ENCODE measurements at places on chromosomes 13 and 19. TPM values are rescaled to one million over a fixed set of nuclear protein-coding genes. Genes with fewer than 3 reads are reported as not detected.

DNA sequence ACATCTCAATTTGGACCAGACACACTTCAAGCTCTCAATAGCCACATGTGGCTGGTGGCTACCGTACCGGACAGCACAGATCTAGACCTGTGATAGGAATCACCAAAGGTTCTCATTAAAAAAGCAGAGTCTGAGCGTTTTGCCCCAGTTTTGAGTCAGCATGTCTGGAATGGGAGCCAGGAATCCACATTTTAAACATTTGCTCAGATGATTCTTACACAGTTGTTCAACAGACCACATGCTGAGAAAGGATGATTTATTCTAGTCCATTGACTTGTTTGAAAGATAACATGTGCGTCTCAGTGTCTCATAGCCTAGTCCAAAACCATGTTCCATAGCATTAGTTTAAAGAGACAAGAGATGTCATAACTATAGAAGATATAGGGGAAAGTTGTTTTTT is 53.4 kb downstream of the FLT3 start:
- no peaks in the 10 kb centered on the region for H3K36me3 ChIP-seq
- no peak for DNase-seq
- no peak overlapping the region for H3K4me3 ChIP-seq
- peaks cover 10% of the 10 kb centered on the region for H3K4me1 ChIP-seq
- H3K27me3 ChIP-seq, result peaks cover 26% of the 10 kb centered on the region

The RXFP2 gene
- not detected for polyA plus RNA-seq

The LHFPL6 gene
- polyA plus RNA-seq, result 67.5 TPM

The SPART gene
- polyA plus RNA-seq, result 103 TPM

DNA sequence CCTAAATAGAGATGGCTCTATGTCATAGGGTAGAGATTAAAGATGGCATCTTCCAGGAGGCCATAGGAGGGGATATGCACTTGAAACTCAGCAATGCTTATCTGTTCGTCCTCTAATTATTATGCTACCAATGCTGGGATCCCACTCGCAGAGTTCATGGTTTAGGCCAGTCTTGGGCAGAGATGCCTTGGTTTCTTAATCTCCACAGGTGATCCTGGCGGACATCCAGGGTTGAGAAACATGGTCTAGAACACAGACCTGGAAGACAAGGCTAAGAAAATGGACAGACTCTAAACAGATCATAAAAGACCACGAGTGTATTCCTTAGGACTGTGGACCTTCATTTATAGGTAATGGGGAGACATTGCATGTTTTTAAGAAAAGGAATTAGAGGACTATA is 70.0 kb upstream of the IRS2 start:
- H3K27me3 ChIP-seq, result peaks cover 29% of the 10 kb centered on the region
- H3K27ac ChIP-seq, result no peak overlapping the region
- H3K36me3 ChIP-seq, result no peaks in the 10 kb centered on the region
- H3K4me1 ChIP-seq, result no peaks in the 10 kb centered on the region
- DNase-seq, result no peak
- H3K4me3 ChIP-seq, result no peak overlapping the region

DNA sequence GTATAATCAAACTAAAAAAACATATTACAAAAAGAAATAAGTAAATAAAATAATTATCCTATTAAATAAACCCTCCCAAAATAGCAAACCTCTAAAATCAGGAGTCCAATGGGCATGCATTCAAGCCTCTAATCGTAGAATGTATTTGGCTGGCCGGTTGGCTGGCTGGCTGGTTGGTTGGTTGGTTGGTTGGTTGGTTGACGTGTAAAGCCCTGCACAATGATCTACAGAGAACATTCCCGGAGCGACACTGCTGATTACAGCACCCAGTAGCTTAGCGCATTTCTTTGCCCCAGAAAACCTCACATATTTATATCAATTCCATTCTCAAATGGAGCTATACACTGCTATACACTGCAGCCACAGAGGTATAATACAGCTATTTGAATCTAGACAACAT is 65.6 kb downstream of the SACS start:
- no peak overlapping the region for H3K4me3 ChIP-seq
- H3K27ac ChIP-seq, result no peak overlapping the region
- no peak for DNase-seq

DNA sequence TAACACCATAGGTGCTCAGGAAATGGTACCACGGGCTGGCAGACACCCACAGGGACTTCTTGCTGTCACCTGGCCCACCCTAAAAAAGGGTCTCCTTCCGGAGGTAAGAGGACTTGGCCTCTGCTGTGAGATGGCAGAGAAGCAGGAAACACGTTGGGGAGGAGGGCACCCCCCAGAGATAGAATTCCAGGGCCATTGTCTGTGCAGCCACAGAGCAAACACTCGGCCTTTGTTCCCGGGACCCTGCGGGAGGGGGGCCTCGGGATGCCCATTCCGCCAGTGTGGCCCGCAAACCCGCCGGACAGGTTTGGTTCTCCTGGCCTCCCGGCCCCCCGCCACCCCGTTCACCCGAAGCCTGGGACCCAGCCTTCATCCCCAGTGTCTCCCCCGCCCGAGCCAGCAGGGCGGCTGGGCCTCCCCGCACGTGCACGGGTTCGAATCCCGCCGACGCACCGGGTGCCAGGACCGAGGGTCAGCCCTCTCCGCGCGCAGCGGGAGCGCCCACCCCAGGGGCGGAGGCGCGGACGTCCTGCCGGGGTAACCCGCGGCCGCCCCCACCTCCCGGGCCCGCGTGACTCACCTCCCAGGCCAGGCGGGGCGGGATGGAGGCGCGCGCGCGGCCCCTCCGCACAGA is 714 bp downstream of the PLPP2 start:
- no peak overlapping the region for H3K27ac ChIP-seq
- H3K4me3 ChIP-seq, result peak overlapping the region; percentile 42
- peak; percentile 75 for DNase-seq
- H3K27me3 ChIP-seq, result peaks cover 67% of the 10 kb centered on the region
- no peaks in the 10 kb centered on the region for H3K36me3 ChIP-seq

DNA sequence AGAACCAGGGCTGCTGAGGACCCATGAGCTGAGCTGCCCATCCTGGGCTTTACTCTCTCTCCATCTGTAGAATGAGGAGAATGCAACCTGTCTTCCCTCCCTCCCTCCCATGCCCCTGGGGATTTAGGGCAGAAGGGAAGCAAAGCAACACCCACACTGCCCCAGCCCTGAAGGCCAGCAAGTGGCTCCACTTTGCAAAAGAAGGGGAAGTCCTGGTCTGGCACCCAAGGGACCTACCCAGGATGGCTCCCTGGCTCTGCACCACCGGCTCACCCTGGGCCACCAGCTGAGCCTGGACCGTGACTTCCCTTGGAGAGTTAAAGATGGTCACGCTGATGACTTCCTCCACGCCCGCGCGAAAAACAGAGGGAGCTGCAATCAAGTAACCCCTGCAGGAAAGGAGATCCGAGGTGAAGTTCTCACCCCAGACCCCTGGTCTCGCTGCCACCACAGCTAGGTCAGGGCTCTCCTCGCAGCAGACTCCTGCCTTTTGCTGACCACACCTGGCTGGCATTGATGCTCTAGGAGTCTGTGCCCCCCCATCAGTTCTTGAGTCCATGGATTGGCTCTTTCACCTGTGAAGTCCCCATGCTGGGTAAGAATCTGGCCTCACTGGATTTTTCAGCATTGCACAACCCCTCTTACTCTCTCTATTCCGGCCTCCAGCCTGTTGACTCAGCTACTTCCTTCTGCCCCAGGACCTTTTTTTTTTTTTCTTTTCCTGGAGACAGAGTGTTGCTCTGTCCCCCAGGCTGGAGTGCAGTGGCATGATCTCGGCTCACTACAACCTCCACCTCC is 4.6 kb downstream of the CPAMD8 start:
- H3K36me3 ChIP-seq, result no peaks in the 10 kb centered on the region
- H3K4me1 ChIP-seq, result peaks cover 34% of the 10 kb centered on the region
- H3K27me3 ChIP-seq, result peaks cover 30% of the 10 kb centered on the region
- H3K4me3 ChIP-seq, result no peak overlapping the region
- H3K27ac ChIP-seq, result peak overlapping the region; percentile 33

DNA sequence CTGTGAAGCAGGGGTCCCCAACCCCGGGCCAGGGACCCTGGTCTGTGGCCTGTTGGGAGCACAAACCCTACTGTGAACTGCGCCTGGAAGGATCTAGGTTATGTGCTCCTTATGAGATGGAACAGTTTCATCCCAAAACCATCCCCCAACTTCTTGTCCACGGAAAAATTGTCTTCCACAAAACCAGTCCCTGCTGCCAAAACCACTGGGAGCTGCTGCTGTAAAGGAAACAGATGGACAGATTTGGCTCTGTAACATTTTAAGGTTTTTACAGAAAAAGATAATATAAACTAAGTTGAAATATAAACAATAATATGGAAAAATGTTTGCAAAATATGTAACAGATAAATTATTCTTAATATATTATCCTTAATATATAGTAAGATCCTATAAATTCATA is 73.7 kb downstream of the COG6 start:
- H3K27ac ChIP-seq, result no peak overlapping the region
- no peak overlapping the region for H3K4me3 ChIP-seq
- H3K36me3 ChIP-seq, result no peaks in the 10 kb centered on the region
- no peaks in the 10 kb centered on the region for H3K4me1 ChIP-seq
- peak; percentile 71 for DNase-seq

- H3K4me3 ChIP-seq, result no peak overlapping the region
- H3K27me3 ChIP-seq, result no peaks in the 10 kb centered on the region
- no peak overlapping the region for H3K27ac ChIP-seq
- no peaks in the 10 kb centered on the region for H3K36me3 ChIP-seq
- H3K4me1 ChIP-seq, result peaks cover 10% of the 10 kb centered on the region
These were observed 156.7 kb downstream of the SLC7A1 start for GRCh38 chr13:29438769-29439168.

- no peaks in the 10 kb centered on the region for H3K27me3 ChIP-seq
- H3K4me1 ChIP-seq, result no peaks in the 10 kb centered on the region
- H3K27ac ChIP-seq, result no peak overlapping the region
These were observed 1052.0 kb downstream of the DIAPH3 start for GRCh38 chr13:59111751-59112171.

DNA sequence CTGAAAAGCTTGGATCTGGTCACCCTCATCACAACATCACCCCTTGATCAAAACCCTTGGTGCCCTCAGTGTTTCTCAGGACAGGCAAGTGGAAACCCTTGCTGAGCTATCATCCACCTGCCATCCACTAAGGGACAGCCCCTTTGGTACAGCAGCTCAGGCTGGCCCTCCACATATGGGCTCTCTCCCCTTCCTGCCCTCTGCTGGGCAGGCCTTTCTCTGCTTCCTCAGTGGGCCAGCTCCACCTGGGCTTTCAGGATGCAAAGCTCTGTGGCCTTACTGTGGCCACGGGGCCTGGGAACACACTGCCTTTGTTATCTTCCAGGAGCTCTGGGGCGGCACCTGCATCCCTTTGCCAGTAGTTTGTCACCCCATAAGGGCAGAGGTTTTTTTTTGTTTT is 4.9 kb downstream of the SUGP1 start:
- DNase-seq, result no peak
- H3K27me3 ChIP-seq, result no peaks in the 10 kb centered on the region
- H3K4me1 ChIP-seq, result peaks cover 5% of the 10 kb centered on the region
- H3K36me3 ChIP-seq, result peaks cover 60% of the 10 kb centered on the region

The FKBP8 gene
- polyA plus RNA-seq, result 219 TPM

GRCh38 chr19:57135797-57136196 is 9.2 kb downstream of the ZIM3 start:
- no peak for DNase-seq
- H3K4me1 ChIP-seq, result no peaks in the 10 kb centered on the region

The GGACT gene
- polyA plus RNA-seq, result 5.9 TPM

DNA sequence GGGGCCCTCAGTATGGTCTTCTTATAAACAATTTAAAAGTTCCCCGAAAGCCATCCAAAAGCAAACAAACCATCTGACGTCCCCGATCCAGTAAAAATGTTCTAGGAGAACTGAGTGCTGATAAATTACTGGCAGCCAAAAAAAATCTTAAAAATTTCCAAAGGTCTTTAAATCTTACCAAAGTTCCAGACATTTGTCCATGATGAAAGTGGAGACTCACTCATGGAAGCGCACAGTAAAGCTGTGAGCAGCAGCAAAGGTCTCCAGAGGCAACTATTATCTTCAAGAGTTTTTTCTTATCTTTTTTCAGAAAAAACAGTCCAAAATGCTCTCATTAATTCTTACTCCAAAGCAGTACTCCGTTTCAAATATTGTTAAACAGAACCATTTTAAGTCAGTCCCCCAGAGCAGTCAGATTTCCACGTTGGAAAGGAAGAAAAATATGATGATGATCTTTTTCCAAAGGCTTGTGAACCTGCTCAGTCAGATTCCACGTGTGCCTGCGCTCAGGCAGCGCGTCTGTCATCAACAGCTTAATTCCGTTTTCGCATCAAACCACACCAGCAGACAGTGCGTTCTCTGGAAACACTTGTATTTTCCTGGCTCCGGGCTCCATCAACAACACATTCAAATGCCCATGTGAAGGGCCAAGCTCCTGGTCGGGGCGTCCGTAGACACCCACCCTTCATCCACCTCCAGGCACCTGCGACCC is 85.4 kb downstream of the COL4A1 start:
- no peaks in the 10 kb centered on the region for H3K36me3 ChIP-seq
- peaks cover 25% of the 10 kb centered on the region for H3K4me1 ChIP-seq
- peaks cover 8% of the 10 kb centered on the region for H3K27me3 ChIP-seq
- H3K4me3 ChIP-seq, result no peak overlapping the region
- no peak for DNase-seq
- H3K27ac ChIP-seq, result peak overlapping the region; percentile 14

- DNase-seq, result no peak
- no peaks in the 10 kb centered on the region for H3K36me3 ChIP-seq
- H3K4me3 ChIP-seq, result no peak overlapping the region
- no peaks in the 10 kb centered on the region for H3K27me3 ChIP-seq
These were observed 124.4 kb downstream of the SIPA1L3 start for GRCh38 chr19:38031423-38031770.

DNA sequence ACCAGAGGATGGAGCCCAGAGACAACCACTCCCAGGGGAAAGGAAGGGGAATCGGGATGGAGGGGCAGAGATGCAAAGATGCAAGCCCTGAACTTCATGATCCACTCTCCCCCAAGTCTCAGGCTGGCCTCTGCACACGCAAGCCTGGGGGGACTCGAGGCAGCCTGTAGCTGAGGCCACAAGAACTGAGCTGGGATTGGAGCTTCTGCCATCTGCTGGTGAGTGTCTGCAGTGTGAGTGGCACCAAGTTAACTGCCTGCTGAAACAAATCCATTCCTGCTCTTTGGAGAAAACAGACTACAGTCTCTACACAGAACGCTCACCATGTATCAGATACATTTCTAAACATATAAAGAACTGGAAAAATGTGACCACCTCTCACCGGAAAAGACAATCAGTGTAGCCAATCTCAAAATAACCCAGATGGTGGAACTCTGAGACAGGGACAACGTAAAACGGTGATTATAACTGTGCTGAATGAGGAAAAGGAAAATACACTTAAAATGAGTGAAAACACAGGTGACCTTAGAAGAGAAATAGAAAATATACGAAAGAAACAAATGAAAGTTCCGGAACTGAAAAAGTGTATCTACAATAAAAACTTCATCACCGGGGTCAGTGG is 62.1 kb downstream of the KLF2 start:
- no peak overlapping the region for H3K27ac ChIP-seq
- H3K36me3 ChIP-seq, result no peaks in the 10 kb centered on the region
- H3K4me3 ChIP-seq, result no peak overlapping the region
- no peaks in the 10 kb centered on the region for H3K27me3 ChIP-seq
- peaks cover 21% of the 10 kb centered on the region for H3K4me1 ChIP-seq

GRCh38 chr13:88862095-88862620 is 1191.0 kb downstream of the SLITRK5 start:
- H3K4me1 ChIP-seq, result no peaks in the 10 kb centered on the region
- H3K27me3 ChIP-seq, result no peaks in the 10 kb centered on the region
- no peaks in the 10 kb centered on the region for H3K36me3 ChIP-seq

The CEACAM20 gene
- polyA plus RNA-seq, result not detected

Measured in left lung (tissue), 14 donors.